Activated CD4-positive, alpha-beta memory T cell treated with anti-CD3 and anti-CD28 coated beads, Interleukin-2, amount 10 ng/mL, durations not matched to agents 7 days and 5 days (primary cell): ENCODE measurements at places on chromosomes 7 and 10. TPM values are rescaled to one million over a fixed set of nuclear protein-coding genes. Genes with fewer than 3 reads are reported as not detected.

- no peaks in the 10 kb centered on the region for H3K27me3 ChIP-seq
- H3K27ac ChIP-seq: peak overlapping the region; percentile 83
- H3K4me1 ChIP-seq: peaks cover 44% of the 10 kb centered on the region
- H3K4me3 ChIP-seq: no peak overlapping the region
Measured at GRCh38 chr10:32148864-32149251, 92.6 kb upstream of the KIF5B start.

ADAMTS14 gene
- not detected for total RNA-seq

DNA sequence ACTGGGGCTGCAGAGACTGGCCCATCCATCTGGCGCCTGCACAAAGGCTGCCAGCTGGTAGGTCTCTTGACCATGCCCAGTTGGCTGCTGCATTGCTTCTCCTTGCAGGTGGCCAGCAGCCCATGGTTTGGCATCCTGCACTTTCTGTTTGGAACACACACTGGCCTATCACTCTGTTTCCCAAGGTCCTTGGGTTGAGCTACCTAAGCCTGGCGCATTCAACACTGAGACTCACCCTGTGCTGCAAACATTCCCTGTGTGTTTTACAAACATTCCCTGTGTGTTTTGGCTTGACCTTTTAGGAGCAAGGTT is 55.5 kb downstream of the TACR2 start:
- H3K27ac ChIP-seq: peak overlapping the region; percentile 11
- no peaks in the 10 kb centered on the region for H3K27me3 ChIP-seq
- H3K4me3 ChIP-seq: no peak overlapping the region
- H3K4me1 ChIP-seq: peaks cover 62% of the 10 kb centered on the region
- peaks cover 47% of the 10 kb centered on the region for H3K36me3 ChIP-seq
- no peak for DNase-seq

CDH23 gene
- 1.3 TPM for total RNA-seq

DNA sequence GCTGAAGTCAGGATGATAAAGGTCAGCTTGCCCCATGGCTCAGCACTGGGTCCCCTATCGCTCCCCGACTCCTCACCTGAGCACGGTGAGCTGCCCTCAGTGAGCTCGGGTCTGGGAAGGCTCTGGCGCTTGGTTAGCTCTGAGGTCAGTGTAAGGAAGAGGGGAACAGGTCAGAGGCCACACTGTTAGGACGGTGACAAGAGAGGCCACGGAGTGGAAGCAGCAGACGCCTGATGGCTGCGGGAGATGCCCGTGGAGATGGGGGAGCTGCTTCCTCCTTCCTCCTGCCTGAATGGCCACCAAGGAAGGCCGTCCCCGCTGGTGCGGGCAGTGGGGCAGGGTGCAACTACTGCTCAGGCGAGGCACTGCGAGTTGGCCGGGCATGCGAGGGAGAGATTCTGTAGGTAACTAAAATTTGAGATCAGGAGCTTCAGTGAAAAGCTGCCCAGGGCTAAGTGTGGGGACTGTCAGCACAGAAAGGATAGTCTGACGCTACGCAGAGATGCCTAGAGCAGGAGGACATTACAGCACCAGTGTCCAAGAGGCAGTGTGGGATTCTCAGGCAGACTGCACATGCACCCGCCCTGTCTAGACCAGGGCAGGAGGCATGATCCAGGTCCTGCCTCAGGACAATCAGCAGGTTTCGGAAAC is 231.3 kb upstream of the GRB10 start:
- H3K4me3 ChIP-seq: no peak overlapping the region
- H3K36me3 ChIP-seq: no peaks in the 10 kb centered on the region
- no peaks in the 10 kb centered on the region for H3K27me3 ChIP-seq
- H3K27ac ChIP-seq: no peak overlapping the region
- peaks cover 6% of the 10 kb centered on the region for H3K4me1 ChIP-seq

DNA sequence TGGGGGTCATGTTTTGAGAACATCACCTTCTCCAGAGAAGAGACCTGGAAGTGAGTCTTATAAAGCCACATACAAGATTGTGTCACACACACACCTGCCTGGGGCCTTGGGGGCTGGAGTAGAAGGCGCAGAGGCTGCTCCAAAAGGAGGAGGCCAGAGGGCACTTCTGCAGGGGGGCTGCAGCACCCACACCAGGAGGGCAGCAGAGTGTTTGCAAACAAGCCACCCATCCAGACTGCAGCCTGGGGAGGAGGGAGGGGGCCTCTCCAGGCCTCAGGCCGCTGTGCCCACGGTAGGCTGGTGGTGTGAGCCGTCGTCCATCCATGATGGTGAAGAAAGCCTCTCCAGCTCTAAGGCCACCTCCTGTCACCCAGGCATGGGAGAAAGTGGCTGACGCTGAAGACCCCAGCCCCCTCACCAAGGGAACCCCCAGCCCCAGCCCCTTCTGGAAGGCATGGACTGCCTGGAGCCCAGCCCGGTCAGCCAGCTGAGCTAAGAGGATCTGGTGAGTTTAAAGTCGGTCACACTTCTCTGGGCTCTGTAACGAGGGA is 77.5 kb downstream of the FOXL3 start:
- H3K27me3 ChIP-seq: peaks cover 9% of the 10 kb centered on the region
- no peak for DNase-seq
- peaks cover under 1% of the 10 kb centered on the region for H3K36me3 ChIP-seq
- H3K27ac ChIP-seq: no peak overlapping the region
- peaks cover 46% of the 10 kb centered on the region for H3K4me1 ChIP-seq

ODAD2 gene
- total RNA-seq: not detected

ZP3 gene
- 6.7 TPM for total RNA-seq

DNA sequence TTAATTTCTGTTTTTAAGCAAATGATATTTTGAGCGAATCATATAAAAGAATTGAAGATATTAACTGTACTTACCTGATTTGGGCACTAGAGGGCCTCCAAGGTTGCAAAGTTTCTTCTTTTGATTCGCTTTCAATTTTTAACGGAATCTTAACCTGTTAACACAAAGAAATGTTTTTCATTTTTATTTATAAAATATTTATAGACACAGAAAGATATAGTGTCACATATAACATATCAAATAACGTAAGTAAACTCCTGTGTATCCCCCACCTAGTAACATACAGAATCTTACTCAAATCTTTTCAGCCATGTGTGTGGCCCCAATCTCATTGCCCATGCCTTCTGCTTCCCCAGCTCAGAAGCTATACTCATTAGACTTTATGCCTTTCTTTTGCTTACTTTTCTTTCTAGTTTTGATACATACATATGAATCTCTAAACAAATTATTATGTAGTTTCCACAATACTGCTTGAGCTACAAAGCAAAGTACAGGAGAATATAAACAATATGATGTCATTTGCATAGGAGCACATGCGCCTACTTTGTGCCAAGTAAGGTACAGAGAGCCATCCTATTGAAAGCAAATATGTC is 49.5 kb upstream of the ZPBP start:
- H3K4me3 ChIP-seq: peak overlapping the region; percentile 29
- H3K4me1 ChIP-seq: peaks cover 42% of the 10 kb centered on the region
- H3K27me3 ChIP-seq: peaks cover 12% of the 10 kb centered on the region
- H3K27ac ChIP-seq: peak overlapping the region; percentile 42
- no peaks in the 10 kb centered on the region for H3K36me3 ChIP-seq

- H3K36me3 ChIP-seq: no peaks in the 10 kb centered on the region
- no peak for DNase-seq
Measured at GRCh38 chr10:66176772-66177171, 749.1 kb upstream of the LRRTM3 start.

LDB1 gene
- 81.3 TPM for total RNA-seq

- H3K27me3 ChIP-seq: no peaks in the 10 kb centered on the region
- no peak for DNase-seq
- no peak overlapping the region for H3K4me3 ChIP-seq
- H3K4me1 ChIP-seq: no peaks in the 10 kb centered on the region
- no peaks in the 10 kb centered on the region for H3K36me3 ChIP-seq
- no peak overlapping the region for H3K27ac ChIP-seq
Measured at GRCh38 chr7:69364813-69365643, 233.2 kb upstream of the AUTS2 start.

ADAP1 gene
- 13.0 TPM for total RNA-seq

DNA sequence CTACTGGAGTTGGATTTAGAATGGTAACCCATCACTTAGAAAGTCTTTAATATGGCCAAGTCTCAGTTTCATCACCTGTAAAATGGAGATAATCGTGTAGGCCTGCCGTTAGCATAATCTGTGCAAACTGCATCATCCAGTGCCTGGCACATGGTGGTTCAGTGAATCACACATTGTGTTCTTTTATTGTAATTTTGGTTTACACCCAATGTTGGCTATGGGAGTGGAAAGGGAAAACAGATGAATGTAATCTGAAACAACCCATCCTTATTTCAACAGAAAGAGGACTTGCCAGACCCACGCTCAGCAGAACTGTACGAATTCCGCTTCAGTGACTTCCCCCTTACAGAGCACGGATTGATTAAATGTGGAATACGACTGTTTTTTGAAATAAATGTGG is 27.5 kb downstream of the PDE6C start:
- H3K4me3 ChIP-seq: no peak overlapping the region
- no peaks in the 10 kb centered on the region for H3K4me1 ChIP-seq
- H3K27ac ChIP-seq: no peak overlapping the region
- no peak for DNase-seq

TUBAL3 gene
- not detected for total RNA-seq

NME8 gene
- total RNA-seq: not detected

ALKBH4 gene
- total RNA-seq: 10.4 TPM

DNA sequence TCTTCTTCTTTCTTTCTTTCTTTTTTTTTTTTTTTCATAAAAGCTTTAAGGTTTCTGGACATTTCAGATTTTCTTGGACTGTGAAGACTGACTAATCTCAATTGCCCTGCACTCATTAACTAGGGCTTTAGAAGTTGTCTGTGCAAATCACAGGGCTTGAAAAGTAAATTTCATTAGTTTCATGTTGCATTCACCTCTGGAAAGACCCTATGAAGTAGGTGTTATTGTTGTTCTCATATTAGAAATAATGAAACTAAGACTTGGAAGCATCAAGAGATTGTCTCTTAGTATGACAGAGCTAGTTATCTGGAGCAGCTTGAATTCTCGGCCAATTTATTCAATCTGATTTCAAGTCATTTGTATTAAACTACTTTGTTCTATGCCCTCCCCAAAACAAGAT is 28.2 kb upstream of the SEMA3D start:
- H3K4me3 ChIP-seq: no peak overlapping the region
- no peak for DNase-seq
- H3K36me3 ChIP-seq: no peaks in the 10 kb centered on the region
- H3K27me3 ChIP-seq: no peaks in the 10 kb centered on the region

GRCh38 chr7:117202511-117202910 is 120.3 kb downstream of the WNT2 start:
- no peak for DNase-seq
- H3K36me3 ChIP-seq: no peaks in the 10 kb centered on the region
- H3K27ac ChIP-seq: no peak overlapping the region

DNA sequence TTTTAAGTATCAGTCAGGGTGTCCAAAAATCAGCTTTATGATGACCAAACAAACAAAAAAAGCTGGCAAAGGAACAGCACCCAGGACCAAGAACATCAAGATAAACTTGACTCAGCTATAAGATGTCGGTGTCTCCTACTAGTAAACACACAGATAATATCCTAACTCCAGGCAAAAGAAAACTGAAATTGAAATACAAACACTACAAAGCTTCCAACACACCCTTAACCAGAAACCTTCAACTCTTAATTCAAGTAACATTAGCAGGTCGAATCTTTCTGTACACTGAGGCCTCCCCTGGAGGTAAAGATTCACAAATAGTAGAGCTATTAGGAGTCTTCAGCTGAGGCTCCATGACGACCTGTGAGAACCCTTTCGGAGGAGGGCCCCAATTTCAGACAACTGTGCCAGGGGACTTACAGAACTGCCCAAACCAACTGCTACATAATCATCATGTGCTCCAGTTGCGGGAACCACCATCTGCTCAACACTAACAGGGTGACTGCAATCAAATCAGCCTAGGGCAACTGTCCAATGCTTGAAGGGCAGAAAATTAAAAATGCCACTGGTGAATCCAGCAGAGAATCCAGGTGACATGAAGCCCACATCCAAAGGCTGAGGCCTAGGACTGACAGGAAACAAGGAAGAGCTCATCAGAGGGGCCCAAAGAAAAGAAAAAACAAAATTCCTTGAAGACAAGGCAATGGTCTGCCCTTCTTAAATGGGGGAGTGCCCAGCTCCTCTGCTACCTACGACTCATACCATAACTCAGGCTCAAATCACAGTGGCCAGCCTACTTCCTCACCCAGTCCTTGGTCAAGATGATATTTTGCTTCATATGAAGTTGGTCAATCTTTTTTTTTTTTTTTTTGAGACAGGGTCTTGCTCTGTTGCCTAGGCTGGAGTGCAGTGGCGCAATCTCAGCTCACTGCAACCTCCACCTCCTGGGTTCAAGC is 20.0 kb downstream of the XPNPEP1 start:
- H3K4me3 ChIP-seq: peak overlapping the region; percentile 61
- no peaks in the 10 kb centered on the region for H3K27me3 ChIP-seq
- H3K4me1 ChIP-seq: peaks cover 54% of the 10 kb centered on the region
- H3K36me3 ChIP-seq: peaks cover 86% of the 10 kb centered on the region
- DNase-seq: peak; percentile 38

- H3K36me3 ChIP-seq: no peaks in the 10 kb centered on the region
- H3K4me1 ChIP-seq: peaks cover 24% of the 10 kb centered on the region
- H3K27ac ChIP-seq: no peak overlapping the region
Measured at GRCh38 chr10:21495002-21495751, 30.3 kb downstream of the SKIDA1 start.

C7orf25 gene
- total RNA-seq: 5.3 TPM

DPYSL4 gene
- 5.4 TPM for total RNA-seq

TRIL gene
- total RNA-seq: 0.10 TPM

ANKRD30A gene
- total RNA-seq: not detected

TMEM270 gene
- not detected for total RNA-seq

NEURL1 gene
- total RNA-seq: 1.1 TPM

DNA sequence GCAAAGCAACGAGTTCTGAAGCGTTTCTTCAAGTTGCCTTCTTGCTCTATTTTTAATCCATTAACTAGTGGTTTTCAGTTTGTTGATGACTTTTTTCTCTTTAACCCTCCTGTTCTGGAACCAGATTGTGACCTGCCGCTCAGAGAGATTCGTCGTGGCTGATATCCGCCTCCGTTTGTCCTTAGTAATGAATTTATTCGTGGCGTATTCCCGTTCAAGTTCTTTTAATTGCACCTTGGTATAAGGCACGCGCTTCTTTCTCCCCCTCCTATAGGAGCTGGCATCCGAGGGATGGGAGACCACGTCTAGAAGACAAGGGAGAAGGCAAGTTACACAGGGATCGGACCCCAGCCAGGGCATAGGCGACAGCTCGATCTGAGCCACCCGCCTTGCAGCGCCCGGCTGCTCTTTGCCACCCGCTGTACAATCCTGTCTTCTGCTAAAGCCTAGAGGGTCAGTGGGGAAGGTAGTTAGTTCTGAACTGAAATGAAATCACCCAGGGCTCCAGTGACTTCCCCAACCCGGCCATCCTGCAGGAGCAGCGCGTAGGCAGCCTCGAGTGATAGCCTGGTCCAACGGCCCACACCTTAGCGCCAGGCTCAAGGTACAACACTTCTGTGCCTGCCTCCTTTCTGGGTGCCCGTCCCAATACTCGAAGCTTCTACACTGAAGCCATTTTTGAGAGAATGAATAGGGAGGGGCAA is 1.6 kb downstream of the HOXA13 start:
- peaks cover 83% of the 10 kb centered on the region for H3K27me3 ChIP-seq
- peaks cover 34% of the 10 kb centered on the region for H3K4me1 ChIP-seq
- peak overlapping the region; percentile 1 for H3K4me3 ChIP-seq
- no peaks in the 10 kb centered on the region for H3K36me3 ChIP-seq
